ENCODE measurements at places on chromosomes 7 and 10.

DNA sequence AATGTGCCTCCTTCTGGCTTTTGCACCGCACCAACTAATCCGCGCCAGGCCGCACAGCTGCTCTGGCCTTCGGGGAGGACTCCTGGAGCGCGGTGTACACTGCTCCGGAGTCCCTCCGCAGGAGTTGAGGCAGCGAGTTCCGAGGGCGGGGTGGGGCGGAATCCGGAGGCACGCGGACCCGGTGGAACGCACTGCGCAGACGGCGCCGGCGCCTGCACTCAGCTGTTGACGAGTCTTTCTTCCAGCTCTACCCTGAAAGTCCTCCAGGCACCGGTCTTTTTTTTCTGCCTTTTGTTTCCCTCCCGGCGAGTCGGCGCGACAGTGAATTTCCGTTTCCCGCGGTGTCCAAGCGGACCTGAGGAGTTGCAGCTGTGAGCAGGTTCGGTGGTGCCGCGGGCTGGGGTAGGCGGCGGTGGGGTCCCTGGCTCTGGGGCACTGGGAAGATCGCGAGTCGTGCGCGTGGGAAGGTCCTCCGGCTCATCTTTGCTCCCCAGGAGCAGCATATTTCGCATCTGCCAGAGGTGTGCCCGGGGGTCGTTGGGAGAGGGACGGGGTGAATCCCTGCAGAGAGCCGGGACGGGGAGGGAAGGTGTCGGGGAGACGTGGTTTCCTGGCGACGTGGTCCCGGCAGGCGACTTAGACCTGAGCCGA, 44.1 kb downstream of the SFTPD start:
- peak; percentile 51 for DNase-seq

DNA sequence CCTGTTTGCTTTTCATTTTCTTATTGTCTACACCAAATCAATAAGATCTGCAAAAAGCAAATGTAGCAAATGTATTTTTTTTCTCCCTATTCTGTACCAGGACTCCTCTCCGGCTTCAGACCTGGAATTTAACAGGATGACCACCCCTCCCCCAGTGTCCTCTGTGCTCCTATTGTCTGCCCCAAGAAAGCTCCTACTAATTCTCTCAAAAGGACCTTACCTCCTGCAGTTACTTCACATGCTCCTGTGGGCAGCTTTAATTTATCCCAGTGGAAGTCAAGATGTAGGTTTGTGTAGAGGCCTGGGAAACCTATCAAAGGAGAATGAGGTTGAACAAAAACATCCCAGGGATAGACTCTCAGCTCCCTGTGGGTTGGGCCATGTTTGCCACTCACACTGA, 31.3 kb downstream of the PLXNA4 start:
- DNase-seq = no peak

DNA sequence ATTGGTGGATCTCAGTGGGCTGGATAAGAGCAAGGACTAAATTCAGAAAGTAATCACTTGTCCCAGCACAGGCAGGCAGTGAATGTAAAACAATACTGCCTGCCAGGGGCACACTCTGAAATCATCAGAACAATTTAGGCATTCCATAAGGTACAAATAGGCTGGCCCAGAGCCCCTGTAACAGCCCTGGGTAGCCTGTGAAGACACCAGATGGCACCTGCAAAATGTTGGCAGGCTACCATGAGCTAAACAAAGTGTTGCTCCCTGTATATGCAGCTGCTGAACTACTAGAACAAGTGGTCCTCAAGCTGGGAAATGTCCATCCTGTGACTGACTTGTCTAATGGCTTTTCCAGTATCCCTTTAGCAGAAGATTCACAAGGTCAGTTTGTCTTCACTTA, 3.0 kb upstream of the PRSS37 start:
- DNase-seq = peak; percentile 90

DNA sequence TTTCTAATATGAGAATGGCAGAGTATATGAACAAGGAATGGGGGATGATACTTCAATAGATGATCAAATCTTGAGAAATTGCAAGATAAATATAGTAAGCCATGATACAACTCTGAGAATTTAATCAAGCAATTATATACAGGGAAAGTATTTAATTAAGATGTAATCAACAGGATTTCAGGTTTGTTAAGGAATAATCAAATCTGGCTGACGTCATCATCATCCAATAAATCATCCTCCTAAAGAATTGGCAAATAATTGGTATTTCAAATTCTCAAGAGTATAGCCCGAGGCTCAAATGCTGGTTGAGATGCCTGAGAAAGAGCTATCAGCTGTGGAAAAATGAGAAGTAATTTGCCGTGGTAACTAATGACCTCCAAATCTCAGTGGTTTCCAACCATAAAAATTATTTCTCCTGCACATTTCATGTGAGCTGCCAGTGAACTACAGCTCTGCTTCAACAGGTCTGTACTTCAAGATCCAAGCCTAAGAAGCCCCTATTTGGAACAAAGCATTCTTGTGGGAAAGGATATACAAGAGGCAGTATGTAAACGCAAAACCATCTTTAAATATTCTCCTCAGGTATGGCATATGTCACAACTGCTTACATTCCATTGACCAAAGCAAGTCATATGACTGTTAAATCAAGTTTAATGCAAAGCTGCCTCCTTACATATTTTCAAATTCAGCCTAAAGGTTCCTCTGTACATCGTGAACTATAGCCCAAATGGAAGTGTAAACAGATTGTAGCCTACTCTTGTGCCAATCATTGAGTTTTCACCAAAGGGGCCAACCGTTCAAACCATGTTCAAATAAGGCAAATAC, 503.0 kb downstream of the KIF20B start:
- DNase-seq = no peak

GRCh38 chr10:12130237-12130872, 878 bp downstream of the SEC61A2 start:
- DNase-seq = peak; percentile 76

- DNase-seq = no peak
These were observed 15.9 kb downstream of the CUL2 start for GRCh38 chr10:35074266-35074665.

DNA sequence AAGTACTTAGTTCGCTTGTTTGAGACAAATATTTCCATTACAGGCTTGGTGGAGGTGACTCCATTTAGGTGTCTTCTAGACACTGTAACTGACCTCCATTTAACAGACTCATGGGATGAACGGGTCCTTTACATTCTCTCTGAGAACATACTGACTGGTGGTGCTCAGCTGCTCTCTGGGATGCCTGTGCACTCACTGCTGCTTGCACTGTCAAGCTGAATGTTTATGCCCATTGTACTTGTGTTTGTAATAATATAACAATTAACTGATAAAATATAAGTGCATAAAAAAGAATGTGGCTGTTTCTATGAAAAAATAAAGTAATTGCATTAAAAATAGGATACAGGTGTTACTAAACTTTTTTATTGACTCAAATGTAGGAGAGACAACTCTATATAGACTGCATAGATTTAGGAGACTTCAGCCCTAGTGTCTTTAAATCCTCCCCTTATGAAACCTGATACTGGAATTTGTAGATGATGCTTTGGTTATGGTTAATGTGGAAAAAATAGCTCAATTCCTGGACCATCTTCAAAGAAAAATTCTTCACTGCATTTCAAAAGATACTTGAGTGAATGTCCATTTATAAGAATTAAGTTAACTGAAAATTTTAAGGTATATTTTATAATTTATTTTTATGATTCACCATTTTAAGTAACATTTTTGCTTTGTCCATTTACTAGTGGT, 85.4 kb downstream of the CDK14 start:
- no peak for DNase-seq

DNA sequence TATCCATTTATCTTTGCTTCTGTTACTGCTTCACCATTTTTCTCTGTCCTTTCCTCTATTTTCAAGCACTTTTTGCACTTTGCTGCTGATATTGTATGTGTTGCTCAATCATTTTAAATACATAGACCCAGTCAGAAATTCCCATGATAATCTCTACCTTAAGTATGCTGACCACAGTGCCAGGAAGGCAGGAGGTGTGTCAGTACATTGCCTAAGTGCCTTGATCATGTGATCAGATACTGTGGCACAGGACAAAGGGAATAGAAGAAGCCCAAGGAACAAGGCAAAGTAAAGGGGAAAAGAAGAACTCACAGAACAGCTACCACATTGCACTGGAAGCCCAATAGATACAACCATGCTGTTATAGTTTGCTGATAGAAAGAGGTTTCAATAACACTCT, 53.7 kb upstream of the CD36 start:
- DNase-seq = no peak

DNA sequence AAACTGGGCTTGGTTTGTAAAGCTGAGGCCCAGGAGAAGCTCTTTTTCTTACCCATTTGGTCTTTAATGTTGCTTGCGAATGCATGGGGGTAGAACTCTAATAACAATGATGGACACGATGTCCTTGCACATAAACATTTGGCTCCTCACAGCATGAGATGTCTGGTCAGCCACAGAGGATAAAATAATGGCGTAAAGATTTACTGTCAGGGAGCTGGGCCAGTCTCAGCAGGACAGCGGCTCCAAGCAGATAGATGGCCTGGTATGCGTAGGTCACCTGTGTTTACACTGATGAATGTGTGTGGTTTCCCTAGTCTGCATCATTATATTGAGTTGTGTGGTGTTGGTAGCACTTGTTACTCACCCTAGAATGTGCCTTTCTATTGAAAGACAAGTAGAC, 537.4 kb downstream of the CNTNAP2 start:
- DNase-seq = peak; percentile 82

DNA sequence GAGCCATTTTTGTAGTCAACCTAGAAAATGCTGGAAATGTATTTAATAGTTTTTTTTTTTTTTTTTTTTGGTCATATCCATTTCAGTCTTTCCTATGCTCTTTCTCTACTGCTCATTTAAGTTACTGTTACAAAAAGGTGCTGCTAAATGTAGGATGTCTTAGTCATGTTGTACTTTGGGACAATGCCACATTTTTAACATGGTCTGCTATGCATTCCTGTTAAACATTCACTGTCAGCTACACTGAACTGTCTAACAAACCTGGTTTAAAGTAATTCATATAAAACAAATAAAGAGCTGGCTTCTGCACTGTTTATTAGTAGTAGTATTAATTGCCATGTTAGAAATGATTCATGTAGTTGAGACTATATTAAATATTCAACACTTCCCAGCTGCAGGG, 108.6 kb downstream of the NSUN6 start:
- DNase-seq = no peak

- no peak for DNase-seq
These were observed 758.0 kb downstream of the TYW1 start for GRCh38 chr7:67754651-67755050.

DNA sequence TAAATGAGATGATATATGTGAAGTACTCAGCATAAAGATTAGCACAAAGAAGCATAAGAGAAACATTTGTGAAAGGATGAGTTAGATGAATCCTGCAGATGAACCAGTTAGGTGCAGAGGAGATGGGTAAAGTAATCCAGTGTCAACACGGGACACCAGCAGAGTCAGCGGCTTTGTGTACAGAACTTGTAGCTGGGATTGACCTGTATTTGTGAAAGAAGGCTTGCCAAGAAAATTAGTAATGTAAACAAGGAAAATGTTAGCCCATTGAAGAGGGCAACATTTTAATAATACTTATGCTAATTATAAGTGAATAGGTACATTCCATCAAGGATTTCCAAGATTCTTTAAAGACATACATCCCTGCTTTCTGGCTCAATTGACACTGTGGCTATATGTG, 255.7 kb downstream of the PTEN start:
- no peak for DNase-seq

DNA sequence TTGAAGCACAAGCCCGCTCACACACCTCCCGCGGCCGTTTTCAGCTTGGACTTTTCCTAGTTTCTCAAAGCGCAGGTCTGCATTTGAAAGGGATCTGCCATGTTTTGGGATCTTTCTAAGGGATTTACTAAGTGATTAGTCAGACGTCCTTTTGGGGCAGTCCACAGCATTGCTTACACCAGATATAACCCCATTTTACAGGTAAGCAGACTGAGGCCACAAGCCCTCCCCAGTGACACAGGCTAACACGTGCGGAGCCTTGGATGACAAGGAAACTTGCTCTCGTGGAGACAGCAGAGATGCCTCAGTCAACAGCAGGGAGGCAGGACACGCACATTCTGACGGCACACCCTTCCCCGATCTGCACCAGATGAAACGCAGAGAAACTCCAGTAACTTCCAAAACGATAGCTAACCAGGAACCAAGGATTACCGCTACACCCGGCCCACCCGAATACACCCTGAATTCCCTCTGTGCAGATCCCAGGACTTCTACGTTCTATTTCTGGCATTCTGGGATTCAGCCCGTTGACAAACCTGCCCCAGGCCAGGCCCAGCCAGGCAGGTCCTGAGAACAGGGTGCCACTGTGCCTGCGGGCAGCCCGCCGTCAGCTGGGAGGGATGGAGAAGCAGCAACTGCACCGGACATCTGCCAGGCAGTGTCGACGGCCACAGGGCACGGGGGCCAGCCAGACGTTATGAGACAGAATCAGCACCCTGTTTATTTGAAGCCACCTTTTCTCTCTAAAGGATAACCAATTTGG, 27.9 kb downstream of the FOXL3 start:
- no peak for DNase-seq

GRCh38 chr10:25508112-25508815, 333.5 kb downstream of the GPR158 start:
- no peak for DNase-seq

- DNase-seq = no peak
These were observed 116.1 kb upstream of the ZMIZ1 start for GRCh38 chr10:78952686-78953085.

- DNase-seq = no peak
These were observed 4.6 kb downstream of the NKX2-3 start for GRCh38 chr10:99537086-99537988.

GRCh38 chr7:94584113-94584512, 71.8 kb downstream of the SGCE start:
- peak; percentile 23 for DNase-seq

DNA sequence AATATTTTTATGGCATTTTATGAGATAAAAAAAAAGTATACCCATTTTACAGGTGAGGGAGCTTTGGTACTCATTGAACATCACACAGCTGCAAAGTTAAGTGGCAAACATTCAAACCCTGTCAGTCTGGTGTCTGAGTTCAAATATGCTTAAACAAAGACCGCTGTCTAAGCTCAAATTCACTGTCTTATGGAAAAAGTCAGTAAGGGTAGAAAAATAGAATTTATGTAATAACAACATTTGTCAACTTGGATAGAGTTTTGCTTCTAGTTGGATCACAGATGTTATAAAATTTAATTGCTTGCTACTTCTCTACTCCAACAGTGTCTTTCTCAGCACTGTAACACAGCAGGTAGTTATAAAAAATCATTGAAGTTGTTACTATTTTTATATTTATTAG, 161.7 kb upstream of the CSTF2T start:
- DNase-seq = no peak

- peak; percentile 86 for DNase-seq
These were observed 112.1 kb downstream of the VPS41 start for GRCh38 chr7:38796626-38797501.
